ENCODE measurements at places on chromosomes 7 and 10.

DNA sequence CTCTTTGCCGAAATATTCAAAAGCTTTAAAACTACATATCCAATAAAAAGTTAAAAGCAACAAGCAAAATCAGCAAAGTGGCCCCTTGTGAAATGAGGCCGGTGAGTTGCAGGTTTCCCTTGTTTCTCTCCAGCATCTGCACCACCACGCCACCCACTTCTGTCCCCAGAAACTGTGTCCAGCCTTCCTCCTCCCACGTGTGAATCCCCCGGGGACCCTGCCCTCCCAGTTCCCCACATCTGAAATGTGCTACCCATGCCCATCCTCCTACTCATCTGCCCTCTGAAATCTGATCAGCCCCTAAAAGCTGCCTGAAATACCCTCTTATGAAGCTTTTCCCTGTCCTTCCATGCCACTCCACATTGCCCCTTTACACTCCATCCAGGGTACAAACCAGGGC is 3.8 kb downstream of the ALOX5 start:
- no peak for DNase-seq

DNA sequence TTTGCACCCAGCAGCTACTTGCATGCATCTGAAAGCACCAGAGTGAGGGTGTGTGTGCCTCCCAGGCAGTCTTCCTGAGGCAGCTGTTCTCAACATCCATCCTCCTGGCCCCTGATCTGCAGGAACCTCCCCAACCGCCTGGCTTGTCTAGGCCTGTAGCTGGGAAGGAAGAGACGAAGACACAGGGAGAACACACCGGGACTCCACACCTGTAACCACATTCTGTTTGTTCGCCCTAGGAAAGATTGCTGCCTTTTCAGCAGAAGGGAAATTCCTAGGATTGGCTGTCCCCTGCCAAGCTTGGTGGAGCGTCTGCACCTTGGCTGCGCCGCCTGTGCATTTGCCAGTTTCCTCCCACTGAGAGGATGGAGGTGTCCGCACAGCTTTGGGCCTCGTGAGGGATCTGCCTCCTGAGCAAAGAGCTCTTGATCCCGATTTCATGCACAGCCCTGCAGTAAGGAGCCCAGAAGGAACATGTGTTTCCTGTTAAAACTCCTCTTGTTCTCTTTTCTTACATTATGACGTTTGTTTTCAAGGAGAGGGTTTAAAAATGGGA is 154.6 kb downstream of the TPST1 start:
- no peak for DNase-seq

DNA sequence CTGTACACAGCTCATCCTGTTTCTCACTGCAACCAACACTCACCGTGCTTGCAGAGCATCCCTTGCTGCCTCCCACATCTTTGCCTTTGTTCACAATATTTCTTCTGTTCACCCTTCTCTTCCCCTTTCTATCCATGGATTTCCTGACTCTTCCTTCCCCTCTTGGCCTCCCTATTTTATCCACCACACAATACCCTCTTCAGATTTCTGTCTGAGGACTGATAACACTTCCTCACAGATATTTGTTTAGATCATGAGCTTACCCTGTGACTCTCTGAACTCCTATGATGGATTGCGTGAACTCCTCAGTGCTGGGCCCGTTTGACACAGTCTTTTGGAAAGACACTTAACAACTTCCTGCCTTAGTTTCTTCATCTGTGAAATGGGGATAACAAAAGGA is 62.8 kb upstream of the GPR158 start:
- no peak for DNase-seq

DNA sequence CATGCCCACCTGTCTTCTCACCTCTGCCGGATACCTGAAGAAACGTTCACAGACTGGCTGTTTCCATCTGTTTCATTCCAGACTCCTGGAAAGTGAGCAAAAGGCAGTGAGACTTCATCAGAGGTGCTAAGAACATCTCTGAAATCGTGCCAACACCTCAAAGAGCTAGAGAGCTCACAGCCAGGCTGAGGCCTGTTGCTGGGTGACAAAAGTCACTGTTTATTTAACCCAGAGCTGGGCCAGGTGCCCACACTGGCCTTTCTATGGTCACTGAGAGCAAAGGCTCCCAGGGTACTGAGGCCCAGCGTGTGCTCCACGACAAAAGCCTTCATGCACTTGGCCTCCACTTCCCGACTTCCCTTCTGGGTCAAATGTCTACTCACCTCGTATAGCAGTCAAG is 3.7 kb upstream of the NANOS1 start:
- DNase-seq: no peak

DNA sequence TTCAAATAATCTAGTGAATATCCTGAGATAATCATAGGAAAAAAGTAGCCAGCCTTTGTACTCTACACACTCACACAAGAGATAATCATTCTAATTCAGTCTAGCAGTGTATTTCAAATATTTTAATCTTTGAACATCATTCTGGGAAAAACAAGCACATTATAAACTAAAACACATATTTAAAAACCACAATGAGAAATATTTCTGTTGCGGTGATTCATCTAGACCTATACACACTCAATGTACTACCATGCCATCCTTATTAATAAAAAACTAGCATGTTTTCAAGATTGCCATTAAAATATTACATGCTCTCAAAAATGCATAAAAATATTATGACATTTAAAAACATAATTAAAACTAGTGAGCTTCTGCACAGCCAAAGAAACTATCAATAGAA is 11.8 kb downstream of the COG5 start:
- no peak for DNase-seq

DNA sequence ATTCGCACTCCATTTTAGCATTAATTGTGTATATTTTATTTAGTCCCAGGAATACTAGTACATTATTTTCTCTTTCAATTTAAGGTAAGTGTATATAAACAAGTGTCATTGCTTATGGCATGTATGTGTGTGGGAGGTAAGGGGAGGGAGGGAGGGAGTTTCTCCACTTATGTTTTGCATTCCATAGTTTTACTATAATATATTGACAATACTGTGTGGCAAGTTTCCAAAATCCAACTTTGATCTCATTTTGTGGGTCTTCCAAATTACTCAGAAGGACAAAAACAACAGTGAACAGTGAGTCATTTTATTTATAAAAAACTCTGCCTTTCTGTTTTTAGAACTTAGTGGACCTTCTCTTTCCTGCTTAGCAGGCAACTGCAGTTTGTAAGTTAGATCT is 102.3 kb upstream of the SEMA3E start:
- DNase-seq: no peak

DNA sequence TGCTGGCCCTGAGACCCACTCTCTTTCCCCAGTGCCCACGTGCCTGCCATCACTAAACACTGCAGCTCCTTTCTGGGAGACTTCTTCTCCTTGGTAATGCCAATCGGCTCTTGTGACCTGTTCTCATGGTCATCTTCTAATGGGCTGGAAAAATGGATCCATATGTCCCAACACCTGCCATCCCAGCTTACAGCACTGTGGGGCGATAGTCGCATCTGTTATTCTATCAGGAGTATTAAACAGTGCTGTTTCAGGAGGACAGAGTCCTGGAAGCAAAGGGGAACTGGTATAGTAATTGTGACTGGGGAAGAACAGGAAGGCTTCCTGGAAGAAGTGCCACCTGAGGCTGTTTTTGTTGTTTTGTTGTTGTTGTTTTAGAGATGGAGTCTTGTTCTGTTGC is 411.2 kb downstream of the GLRX3 start:
- DNase-seq: no peak

DNA sequence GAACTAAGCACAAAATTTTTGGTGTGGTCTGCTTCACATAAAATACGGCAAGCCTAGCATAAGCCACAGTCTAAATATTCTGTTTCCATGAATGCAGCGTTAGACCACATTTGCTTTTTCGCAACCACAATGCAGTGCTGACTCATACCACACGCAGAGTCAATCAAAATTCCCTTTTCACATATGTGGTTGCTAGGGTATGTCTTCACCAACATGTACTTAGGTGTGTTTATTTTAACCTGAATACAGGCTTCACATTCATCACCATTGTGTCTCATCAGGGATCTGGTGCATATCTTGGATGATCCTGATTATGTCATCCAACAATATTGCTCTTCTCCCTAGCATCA is 90.8 kb downstream of the CHN2 start:
- no peak for DNase-seq

- DNase-seq: no peak
These were observed 200.1 kb downstream of the ACTR3B start for GRCh38 chr7:152959610-152960009.

DNA sequence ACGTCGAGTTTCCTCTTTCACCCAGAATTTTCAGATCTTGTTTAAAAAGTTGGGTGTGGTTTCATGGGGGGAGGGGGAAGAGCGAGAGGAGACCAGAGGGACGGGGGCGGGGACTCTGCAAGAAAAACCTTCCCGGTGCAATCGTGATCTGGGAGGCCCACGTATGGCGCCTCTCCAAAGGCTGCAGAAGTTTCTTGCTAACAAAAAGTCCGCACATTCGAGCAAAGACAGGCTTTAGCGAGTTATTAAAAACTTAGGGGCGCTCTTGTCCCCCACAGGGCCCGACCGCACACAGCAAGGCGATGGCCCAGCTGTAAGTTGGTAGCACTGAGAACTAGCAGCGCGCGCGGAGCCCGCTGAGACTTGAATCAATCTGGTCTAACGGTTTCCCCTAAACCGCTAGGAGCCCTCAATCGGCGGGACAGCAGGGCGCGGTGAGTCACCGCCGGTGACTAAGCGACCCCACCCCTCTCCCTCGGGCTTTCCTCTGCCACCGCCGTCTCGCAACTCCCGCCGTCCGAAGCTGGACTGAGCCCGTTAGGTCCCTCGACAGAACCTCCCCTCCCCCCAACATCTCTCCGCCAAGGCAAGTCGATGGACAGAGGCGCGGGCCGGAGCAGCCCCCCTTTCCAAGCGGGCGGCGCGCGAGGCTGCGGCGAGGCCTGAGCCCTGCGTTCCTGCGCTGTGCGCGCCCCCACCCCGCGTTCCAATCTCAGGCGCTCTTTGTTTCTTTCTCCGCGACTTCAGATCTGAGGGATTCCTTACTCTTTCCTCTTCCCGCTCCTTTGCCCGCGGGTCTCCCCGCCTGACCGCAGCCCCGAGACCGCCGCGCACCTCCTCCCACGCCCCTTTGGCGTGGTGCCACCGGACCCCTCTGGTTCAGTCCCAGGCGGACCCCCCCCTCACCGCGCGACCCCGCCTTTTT is at the start of gene VIM:
Gene VIM, plus strand, starts transcription at position 151 of the 925 bp plus-strand sequence. CDS start 1,182 bp downstream, outside the sequence.
- DNase-seq: peak; percentile 85

DNA sequence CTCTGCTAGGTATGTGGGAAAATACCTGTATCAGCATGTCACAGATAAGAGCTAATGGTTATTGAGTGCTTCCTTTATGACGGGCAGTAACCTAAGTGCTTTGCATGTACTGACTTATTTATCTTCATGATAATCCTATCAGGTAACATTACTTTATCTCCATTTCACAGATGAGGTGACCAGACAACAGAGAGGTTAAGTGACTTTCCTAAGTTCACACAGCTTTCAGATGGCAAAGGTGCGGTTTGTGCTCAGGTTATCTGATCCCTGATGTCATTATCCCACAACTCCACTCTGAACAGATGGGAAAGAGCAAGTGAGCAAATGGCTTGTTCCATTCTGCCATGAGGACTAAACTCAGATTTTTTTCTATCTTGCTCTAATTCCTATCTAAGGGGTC is 217.0 kb upstream of the PODXL start:
- DNase-seq: no peak

GRCh38 chr10:75632805-75633462 is 201.5 kb downstream of the LRMDA start:
- no peak for DNase-seq

- no peak for DNase-seq
These were observed 821.6 kb downstream of the GRID1 start for GRCh38 chr10:85544956-85545355.

- no peak for DNase-seq
These were observed 101.5 kb downstream of the STK31 start for GRCh38 chr7:23811540-23811939.

GRCh38 chr7:149843566-149843965 is 5.4 kb downstream of the ZNF862 start:
- DNase-seq: no peak

DNA sequence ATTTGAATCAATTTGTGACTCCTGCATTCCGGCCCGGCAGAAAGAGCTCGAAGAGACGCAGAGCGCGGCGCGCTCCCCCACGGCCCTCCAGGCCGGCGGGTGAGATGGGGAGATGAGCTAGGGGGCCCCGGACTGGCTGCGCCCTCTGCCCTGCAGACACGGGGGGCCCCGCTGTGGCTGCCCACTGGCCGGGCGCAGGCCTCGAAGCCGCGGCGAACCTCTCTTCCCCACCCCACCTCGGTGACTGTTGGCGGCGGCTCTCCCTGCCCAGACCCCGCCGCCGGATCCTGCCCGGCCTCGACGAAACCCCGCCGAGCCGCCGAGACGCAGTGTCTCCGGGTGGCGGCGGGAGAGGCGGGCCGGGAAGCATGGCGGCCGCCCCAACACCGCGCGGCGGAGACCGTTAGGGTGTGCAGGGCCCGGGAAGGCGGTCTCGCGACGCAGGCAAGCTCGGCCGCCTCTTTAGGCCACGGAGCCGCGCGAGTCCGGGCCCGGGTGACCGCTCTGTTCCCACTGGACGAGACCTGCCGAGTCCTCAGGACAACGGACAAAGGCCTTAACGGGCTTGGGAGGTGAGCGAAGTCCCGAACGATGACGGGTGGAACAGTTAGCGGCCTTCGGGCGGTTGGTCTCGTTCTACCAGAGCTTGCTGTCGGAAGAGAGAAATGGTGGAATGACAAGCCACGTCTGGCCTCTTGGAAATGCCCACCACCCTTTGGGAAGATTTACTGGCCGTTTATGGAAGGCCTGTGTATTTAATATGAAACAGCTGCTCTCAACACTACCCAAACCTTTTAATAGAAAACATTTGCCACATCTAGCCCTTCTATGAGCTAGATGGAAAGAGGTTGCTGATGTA is 24.3 kb downstream of the NUP42 start:
- DNase-seq: no peak

DNA sequence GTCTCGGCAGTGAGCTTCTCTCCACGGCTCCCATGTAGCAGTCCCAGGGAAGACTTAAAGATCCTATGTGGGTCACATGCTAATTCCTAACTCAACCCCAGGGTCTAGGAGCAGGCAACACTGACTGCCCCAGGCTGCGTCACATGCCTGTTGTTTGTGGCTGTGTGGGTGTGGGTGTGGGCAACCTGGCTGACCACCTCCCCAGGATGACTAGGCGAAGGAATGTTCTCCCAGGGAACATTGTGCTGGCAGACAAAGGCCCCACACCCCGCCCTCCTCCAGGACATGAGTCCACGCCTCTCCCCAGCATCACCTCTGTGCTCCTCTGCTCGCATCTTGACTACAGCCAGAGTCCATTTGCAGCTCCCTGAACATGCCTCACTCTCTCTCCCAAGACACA is 30.3 kb downstream of the SLC29A3 start:
- no peak for DNase-seq

DNA sequence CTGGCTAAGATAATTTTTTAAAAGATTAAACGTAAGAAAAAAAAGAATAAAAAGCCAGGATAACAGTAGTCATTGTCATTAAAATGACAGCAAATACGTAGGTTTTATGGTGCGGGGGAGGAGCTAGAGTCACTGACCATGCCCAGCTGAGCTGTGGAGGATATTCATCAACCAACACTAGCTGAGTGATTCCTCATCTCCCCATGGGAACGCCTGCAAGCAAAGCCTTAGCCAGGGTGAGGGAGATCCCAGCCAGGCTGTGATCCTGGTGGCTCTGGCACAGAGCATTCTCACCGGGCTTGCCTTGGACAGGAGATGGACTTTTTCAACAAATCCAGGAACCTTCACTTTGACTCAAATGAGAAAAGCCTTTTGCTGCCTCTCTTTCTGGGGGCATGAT is 94.2 kb downstream of the HIP1 start:
- no peak for DNase-seq

GRCh38 chr10:62818426-62819011 is 2.4 kb upstream of the EGR2 start:
- DNase-seq: peak; percentile 12
